ENCODE measurements at places on chromosomes 4 and X. TPM values are rescaled to one million over a fixed set of nuclear protein-coding genes. Genes with fewer than 3 reads are reported as not detected.
A peak's percentile ranks its signal among the peaks of the same experiment; 100 is the strongest.

The AFAP1 gene
- 26.7 TPM for total RNA-seq

DNA sequence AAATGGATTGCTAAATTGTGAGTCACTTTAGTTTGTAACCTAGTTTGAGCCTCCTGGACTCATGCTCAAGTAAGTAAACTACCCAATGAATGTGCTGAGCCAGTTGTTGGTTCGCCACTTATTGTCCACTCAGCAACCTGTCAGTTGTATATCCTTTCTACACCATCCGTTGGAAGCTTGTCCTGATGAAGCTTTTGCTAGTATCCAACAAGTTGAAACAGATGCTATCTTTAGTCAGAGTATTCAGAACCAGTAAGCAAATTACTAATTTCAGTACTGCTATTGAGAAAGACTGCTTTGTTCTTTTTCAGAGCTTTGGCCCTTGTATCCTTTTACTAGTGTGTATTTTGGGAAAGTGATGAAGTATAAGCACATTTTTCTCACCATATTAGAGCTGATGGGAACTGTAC is 4.3 kb upstream of the NAA15 start:
- H3K36me3 ChIP-seq, result peaks cover 11% of the 10 kb centered on the region
- H3K27ac ChIP-seq, result no peak overlapping the region
- no peaks in the 10 kb centered on the region for H3K27me3 ChIP-seq
- no peak for DNase-seq
- H3K4me3 ChIP-seq, result no peak overlapping the region

DNA sequence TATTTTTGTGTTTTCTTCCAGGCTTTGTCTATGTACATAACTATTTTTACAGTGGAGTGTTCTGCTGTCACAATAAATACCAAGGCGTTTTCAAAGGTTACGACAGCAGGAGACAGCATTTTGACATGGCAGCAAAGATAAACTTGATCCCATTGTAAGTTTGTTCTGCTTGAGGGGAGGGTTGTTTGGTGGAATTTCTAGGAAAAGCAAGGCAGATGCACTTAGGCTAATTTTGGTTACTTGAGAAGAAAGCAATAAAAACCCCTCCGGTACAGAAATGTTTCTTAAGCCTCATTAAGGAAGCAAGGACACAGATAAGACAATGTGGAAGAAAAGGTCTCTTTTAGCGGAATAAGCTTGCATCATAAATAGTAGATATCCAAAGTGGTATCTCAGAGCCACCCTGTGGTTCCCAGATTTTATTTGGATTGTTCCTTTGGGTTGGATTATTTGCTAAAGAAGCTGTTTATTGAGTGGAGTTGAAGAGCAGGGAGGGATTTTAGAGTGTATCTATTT is 54.3 kb downstream of the CLCN5 start:
- H3K4me3 ChIP-seq, result no peak overlapping the region
- H3K4me1 ChIP-seq, result no peaks in the 10 kb centered on the region
- DNase-seq, result no peak
- H3K27me3 ChIP-seq, result no peaks in the 10 kb centered on the region
- no peaks in the 10 kb centered on the region for H3K36me3 ChIP-seq

GRCh38 chr4:3253808-3254207 is 4.8 kb downstream of the MSANTD1 start:
- H3K4me3 ChIP-seq, result no peak overlapping the region
- H3K4me1 ChIP-seq, result no peaks in the 10 kb centered on the region
- no peaks in the 10 kb centered on the region for H3K36me3 ChIP-seq

The VCX3B gene
- total RNA-seq, result not detected

DNA sequence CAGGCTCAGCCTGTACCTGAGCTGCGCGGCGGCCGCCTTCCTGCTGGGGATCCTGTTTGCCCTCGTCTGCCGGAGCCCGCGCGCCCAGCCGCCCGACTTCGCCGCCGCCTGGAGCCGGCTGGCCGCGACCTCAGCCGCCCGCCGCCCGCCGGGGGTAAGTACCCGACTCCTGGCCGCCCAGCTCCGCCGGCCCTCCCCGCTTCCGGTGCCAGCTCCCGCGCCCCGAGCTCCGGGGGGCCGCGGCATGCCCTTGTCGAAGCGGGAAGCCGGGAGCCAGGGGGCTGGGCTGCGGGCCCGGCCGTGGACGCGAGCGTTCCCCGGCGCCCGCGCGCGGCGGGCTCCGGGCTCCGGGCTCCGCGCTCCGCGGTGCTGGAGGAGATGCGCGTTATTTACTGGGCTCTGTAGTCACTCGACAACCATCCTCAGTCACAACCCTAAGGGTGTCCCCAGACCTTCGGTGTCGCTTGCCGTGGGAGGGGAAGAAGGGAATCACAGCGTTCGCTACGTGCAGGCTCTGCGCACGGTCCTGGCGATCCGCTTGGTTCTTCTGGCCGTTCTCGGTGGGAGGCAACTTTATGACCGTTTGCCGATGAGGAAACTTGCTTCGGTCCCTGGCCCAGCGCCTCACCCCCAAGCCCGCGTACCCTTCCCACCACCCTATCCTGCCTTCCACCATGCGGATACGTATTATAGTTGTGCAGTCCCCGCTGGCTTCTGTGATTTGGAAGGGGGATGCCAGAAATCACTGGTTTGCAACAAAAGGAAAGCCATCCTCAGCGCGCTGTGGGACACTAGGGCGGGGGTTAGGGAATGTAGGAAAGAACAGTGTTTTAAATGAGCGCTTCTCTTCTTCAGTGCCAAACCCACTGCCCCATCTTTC is 944 bp downstream of the SNX25 start:
- H3K4me3 ChIP-seq, result peak overlapping the region; percentile 75
- peak overlapping the region; percentile 87 for H3K27ac ChIP-seq
- peak; percentile 92 for DNase-seq
- no peaks in the 10 kb centered on the region for H3K36me3 ChIP-seq
- peaks cover 14% of the 10 kb centered on the region for H3K4me1 ChIP-seq
- no peaks in the 10 kb centered on the region for H3K27me3 ChIP-seq

- no peak for DNase-seq
- no peaks in the 10 kb centered on the region for H3K36me3 ChIP-seq
- no peak overlapping the region for H3K27ac ChIP-seq
- H3K4me1 ChIP-seq, result no peaks in the 10 kb centered on the region
Observed at GRCh38 chrX:54492340-54492739, 3.7 kb downstream of the FGD1 start.

- H3K27me3 ChIP-seq, result no peaks in the 10 kb centered on the region
- no peaks in the 10 kb centered on the region for H3K36me3 ChIP-seq
- no peak overlapping the region for H3K4me3 ChIP-seq
Observed at GRCh38 chr4:146401274-146401673, 120.5 kb downstream of the SLC10A7 start.

The IRF2 gene
- total RNA-seq, result 44.1 TPM

GRCh38 chrX:47797084-47797483 is 39.6 kb upstream of the ZNF81 start:
- no peak for DNase-seq
- no peaks in the 10 kb centered on the region for H3K4me1 ChIP-seq
- no peaks in the 10 kb centered on the region for H3K27me3 ChIP-seq
- H3K27ac ChIP-seq, result no peak overlapping the region

- H3K4me3 ChIP-seq, result no peak overlapping the region
- H3K27me3 ChIP-seq, result no peaks in the 10 kb centered on the region
- H3K4me1 ChIP-seq, result no peaks in the 10 kb centered on the region
- DNase-seq, result no peak
Observed at GRCh38 chrX:117327373-117327772, 789.2 kb downstream of the KLHL13 start.

The TRIM75 gene
- not detected for total RNA-seq

DNA sequence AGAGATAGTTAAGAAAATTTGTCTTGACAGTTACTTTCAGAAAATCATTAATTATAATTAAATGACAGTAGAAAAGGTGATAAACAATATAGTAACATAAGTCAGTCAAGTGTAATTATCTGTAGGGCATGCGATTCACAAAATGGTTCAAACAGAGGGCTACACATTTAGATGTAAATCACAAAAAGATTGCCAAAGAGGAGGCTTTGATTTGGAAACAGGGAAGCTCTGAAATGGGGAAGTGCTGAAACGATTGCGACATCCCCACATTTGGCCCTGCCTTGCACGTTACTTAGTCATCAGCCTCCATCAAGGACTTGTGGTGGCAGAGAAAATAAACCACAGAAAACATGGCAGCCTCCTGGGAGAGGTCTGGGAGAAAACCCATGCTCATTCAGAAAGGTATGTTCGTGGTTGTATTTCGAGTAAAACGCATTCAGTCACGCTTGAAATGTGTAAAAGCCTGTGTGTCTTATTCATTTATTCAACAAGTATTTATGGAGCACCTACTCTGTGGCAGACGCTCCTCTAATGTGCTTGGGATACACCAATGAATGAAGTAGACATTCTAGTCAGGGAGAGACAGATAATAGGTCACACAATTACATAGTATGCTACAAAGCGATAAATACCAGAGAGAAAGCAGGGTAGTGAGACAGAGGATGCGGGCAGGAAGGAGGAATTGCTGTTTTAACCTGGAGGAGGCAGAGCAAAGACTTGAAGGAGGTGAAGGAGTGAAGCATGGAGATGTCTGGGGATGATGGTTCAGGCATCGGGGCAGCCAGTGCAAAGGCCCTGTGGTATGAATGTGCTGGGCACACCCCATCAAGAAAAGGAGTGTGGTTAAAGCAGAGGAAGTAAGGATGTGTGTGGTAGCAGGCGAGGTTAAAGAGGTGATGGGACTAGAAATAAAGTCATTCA is 7.8 kb downstream of the RBM47 start:
- no peak overlapping the region for H3K4me3 ChIP-seq
- peak; percentile 94 for DNase-seq
- H3K4me1 ChIP-seq, result peaks cover 28% of the 10 kb centered on the region
- H3K27me3 ChIP-seq, result no peaks in the 10 kb centered on the region
- no peaks in the 10 kb centered on the region for H3K36me3 ChIP-seq
- H3K27ac ChIP-seq, result peak overlapping the region; percentile 50

DNA sequence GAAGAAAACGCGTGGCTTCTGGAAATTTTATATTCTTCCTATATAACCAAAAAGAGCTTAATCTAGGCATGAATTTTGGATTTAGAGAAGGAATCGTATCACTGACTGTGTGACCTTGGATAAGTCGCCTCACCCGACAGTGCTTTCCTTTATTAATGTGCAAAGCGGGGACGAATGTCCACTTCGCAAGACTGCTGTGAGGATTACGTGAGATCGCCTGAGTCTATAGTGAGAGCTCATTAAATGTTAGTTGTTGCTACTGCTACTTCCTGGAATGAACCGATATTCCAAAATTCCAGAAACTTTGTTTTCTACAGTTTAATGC is 448 bp upstream of the TBC1D8B start:
- no peak for DNase-seq
- peak overlapping the region; percentile 50 for H3K4me3 ChIP-seq
- H3K27me3 ChIP-seq, result no peaks in the 10 kb centered on the region
- H3K36me3 ChIP-seq, result no peaks in the 10 kb centered on the region
- no peaks in the 10 kb centered on the region for H3K4me1 ChIP-seq

- H3K27me3 ChIP-seq, result no peaks in the 10 kb centered on the region
- no peaks in the 10 kb centered on the region for H3K4me1 ChIP-seq
- H3K27ac ChIP-seq, result no peak overlapping the region
- H3K4me3 ChIP-seq, result no peak overlapping the region
Observed at GRCh38 chr4:182842759-182843390, 74.3 kb downstream of the DCTD start.

DNA sequence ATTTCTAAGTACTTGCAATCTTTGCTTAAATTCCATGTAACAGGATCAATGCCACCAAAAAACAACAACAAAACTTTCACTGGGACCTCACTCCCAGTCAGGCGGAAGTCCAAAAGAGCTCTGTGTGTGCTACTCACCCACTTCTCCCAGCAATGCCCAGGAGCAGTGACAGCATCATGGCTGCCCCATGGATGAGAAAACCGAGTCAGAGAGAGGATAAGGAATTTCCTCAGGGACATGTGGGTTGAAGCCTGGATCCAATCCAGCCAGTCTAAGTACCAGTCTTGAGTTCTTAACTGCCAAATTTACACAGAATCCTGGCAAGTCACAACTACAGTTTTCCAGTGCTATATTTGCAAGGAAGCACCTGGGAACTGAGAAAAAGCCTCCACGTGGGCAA is 64.5 kb downstream of the STX18 start:
- no peak overlapping the region for H3K27ac ChIP-seq
- H3K4me1 ChIP-seq, result no peaks in the 10 kb centered on the region

GRCh38 chrX:24025741-24026403 is 1.1 kb downstream of the KLHL15 start:
- H3K27ac ChIP-seq, result peak overlapping the region; percentile 97
- H3K4me3 ChIP-seq, result peak overlapping the region; percentile 71
- H3K36me3 ChIP-seq, result no peaks in the 10 kb centered on the region
- no peak for DNase-seq
- no peaks in the 10 kb centered on the region for H3K4me1 ChIP-seq

- H3K27me3 ChIP-seq, result no peaks in the 10 kb centered on the region
- no peaks in the 10 kb centered on the region for H3K36me3 ChIP-seq
- H3K4me3 ChIP-seq, result no peak overlapping the region
- H3K4me1 ChIP-seq, result no peaks in the 10 kb centered on the region
Observed at GRCh38 chrX:16469870-16470269, 180.1 kb upstream of the S100G start.

DNA sequence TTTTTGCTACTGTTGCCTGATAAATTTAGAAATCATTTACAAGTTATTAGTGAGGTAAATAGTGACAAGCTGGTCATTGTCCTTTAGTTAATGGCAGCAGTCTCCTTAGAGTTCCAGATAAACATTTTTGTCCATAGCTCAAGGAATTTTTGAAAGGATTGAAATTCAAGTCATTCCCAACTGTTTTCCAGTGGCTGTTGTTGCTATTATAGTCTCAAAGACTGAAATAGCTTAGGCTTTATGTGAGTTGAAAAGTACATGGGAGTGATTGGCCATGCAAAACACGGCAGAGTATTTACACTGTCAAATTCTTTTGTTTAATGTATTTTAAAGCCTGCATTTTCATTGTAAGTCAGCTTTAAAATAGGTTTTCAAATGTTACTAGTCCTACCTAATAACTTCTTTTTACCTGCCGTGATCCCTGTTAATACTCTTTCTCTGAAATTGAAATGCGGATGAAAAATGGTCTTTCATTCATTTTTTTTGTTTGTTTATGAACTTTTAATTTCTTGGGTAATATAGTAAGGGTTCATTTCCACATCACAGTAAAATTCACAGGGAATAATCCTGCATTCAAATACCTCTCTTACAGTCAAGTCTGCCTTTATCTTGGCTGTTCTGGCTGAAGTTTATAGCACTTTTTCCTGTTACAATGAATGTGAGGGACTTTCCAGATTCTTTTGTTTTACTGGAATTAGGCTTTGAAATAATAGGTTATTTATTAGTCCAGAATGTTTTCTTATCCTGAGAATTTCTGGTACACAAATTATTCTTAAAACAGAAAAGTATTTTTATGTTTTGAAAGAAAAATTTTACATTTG is 85.1 kb downstream of the PDLIM5 start:
- no peaks in the 10 kb centered on the region for H3K36me3 ChIP-seq
- no peak overlapping the region for H3K4me3 ChIP-seq
- H3K27ac ChIP-seq, result no peak overlapping the region
- DNase-seq, result no peak

All from upper lobe of left lung (tissue), 6 donors.